ENCODE measurements at places on chromosomes 3 and 15.

DNA sequence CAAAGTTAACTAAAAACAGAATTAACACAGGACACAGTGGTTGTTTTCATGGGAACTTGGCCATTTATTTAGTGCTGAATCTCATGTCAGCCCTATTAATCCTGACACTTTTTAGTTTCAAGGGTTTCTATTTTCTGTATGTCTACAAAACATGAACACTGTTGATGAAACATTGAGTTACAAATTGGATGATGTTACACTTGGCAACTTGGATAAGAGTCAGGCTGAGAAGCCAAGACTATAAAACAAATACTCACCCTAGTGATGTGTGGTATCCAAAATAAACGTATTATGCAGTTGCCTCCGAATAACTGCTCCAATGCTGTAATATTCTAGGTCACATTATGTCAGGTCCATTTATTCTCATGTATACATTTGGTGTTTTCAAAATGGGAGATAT lies 349.6 kb downstream of the ZIC1 start:
- no peak for DNase-seq

GRCh38 chr3:13650210-13651056 lies 101.5 kb downstream of the FBLN2 start:
- DNase-seq = peak; percentile 88

- DNase-seq = no peak
Observed at GRCh38 chr3:58627570-58627885, 39.0 kb downstream of the FAM3D start.

- no peak for DNase-seq
Observed at GRCh38 chr3:89946884-89947283, 839.5 kb downstream of the EPHA3 start.

DNA sequence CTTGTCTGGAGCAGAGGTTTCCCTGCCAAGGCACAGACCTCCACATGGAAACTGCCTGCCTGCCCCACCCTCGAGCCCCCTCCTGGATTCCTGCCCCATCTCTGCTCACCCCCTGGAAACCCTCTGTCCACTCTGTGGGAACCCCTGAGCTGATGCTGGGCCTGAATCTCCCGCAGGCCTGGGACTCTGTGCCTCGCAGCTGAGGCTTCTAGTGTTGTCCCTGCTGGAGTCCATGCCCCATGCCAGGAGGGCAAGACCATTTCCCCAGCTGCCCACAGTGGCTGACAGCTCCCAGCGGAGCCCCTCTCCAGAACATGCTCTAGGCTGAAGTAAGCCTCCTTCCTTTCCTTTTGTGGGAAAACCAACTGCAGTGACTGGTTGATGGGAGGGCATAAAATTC lies 46.9 kb downstream of the SRGAP3 start:
- no peak for DNase-seq

- no peak for DNase-seq
Observed at GRCh38 chr3:32544894-32545293, 25.8 kb downstream of the DYNC1LI1 start.

- DNase-seq = no peak
Observed at GRCh38 chr3:14389166-14389606, 13.2 kb upstream of the SLC6A6 start.

- DNase-seq = no peak
Observed at GRCh38 chr3:194933465-194933864, 247.8 kb downstream of the FAM43A start.

DNA sequence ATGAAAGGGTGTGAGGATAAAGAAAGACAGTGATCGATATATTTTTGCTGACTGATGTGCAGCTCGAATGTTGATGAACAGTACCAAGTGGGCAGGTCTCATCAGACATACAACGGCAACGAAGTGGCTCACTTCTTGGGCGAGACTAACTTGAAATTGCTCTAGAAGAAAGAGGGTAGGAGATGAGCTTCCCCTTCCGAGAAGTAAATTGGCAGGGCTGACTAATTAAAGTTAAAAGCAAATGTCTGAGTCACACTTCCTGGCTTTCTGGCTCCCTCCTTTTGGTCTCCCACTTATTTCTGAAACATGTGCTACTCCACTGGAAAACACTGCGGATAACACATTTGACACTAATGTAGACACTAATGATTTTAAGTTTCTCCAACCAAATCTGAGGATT lies 228.3 kb downstream of the ABHD5 start:
- no peak for DNase-seq

- no peak for DNase-seq
Observed at GRCh38 chr3:163071713-163072112, 1575.1 kb downstream of the OTOL1 start.

DNA sequence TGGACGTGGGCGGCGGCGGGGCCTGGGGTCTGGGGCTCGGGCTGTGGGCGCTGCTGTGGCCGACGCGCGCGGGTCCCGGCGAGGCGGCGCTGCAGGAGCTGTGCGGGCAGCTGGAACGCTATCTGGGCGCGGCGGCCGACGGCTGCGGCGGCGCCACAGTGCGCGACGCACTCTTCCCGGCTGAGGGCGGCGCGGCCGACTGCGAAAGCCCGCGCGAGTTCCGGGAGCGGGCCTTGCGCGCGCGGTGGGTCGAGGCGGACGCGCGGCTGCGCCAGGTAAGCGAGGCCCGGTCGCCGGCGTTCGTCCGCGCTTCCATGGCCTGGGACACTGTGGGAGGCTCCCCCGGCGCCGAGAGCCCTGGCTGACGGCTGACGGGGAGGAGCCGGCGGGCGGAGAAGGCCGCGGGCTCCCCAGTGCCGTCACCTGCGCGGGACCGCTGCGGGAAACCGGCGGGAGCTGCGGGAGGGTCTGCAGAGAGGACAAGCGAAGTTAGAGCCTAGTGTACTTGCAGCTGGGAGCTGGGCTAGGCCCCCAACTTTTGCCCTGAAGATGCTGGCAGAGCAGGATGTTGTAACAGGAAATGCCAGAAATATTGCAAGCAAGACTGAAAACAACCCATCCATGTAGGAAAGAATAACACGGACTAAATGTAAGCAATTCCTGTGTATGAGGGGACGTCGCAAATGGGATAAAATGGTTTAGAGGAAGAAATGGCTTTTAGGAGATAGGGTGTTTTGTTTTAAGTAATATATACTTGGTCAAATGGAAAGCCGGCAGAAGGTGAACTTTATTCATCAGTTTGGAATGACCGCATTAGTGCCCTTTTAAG lies 847 bp downstream of the WHAMM start:
- DNase-seq = no peak

GRCh38 chr3:190003681-190004123 lies 117.0 kb downstream of the P3H2 start:
- no peak for DNase-seq

DNA sequence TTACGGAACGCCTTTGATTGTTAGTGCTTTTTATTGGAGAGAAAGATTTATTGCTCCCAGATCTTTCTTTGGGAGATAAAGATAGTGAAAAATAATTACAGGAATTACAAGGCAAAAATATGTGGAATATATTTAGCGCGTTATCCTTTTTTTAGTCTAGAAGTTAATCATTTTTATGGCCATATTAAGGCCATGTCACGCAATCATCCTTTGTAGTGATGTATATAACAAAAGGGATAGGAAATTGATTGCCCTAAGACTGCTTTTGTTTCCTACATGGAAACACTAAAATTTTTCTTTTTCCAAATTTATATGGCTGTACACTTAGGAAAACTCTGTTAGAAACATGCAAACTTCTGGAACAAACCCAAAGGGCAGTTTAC lies 1.5 kb downstream of the TRPC1 start:
- no peak for DNase-seq

- DNase-seq = no peak
Observed at GRCh38 chr3:30688776-30689641, 82.6 kb downstream of the TGFBR2 start.

DNA sequence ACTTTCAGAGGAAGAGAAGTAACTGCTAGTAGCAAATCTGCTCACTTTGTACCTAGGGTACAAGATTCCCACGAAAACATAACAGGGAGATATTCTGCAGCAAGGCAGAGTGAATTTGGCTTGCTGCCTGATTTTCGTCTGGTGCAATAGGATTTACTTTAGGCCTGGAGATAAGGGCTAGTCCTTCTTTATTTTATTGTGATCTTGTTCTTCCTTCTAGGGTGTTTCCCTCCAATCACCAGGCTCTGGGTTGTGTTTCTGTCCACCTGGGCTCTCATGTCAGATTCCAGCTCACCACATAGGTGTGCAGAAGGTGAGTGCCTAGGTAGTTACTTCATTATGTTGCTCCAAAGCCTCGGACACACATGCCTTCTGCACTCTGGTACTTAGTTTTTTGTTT lies 211.8 kb upstream of the RGMA start:
- DNase-seq = no peak

DNA sequence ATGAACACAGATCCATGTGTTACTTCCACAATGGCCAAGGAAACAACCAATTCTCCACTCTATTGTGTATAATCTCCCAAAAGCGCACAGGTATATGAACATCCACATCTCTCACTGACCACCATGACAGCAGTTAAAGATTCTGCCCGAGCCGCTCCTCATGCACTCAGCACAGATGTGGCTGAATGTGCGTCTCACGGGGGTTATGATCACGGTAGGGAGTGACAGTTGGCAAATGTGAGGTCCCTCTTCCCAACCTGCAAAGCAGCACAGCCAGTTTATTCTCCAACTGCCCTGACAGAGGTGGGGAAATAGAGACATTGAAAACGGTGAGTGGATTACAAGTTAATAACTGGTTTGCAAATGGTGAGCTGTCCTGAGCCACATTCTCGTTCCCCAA lies 17.6 kb downstream of the FOXP1 start:
- no peak for DNase-seq

GRCh38 chr3:123383091-123384053 lies 65.5 kb downstream of the ADCY5 start:
- DNase-seq = no peak

- no peak for DNase-seq
Observed at GRCh38 chr3:87710028-87710427, 348.8 kb downstream of the CGGBP1 start.

All from GM19239 (cell line).